ENCODE measurements at places on chromosomes 7 and 10. TPM values are rescaled to one million over a fixed set of nuclear protein-coding genes. Genes with fewer than 3 reads are reported as not detected.

Gene GRM8
- total RNA-seq: not detected

Gene PALD1
- total RNA-seq: 8.0 TPM

Gene PPP3CB
- 17.1 TPM for total RNA-seq

Gene GHRHR
- total RNA-seq: not detected

Gene LLCFC1
- not detected for total RNA-seq

Gene SPACDR
- 0.68 TPM for total RNA-seq

Gene ASAH2
- total RNA-seq: 3.6 TPM

Gene IL2RA
- total RNA-seq: not detected

Gene CHN2
- not detected for total RNA-seq

Gene TWIST1
- total RNA-seq: 3.8 TPM

Gene OR13A1
- total RNA-seq: not detected

Gene SMKR1
- total RNA-seq: 11.8 TPM
